Endodermal cell (in vitro differentiated cells): ENCODE measurements at places on chromosomes 4 and X. TPM values are rescaled to one million over a fixed set of nuclear protein-coding genes. Genes with fewer than 3 reads are reported as not detected.

GRCh38 chr4:158571736-158572135 is 50.1 kb downstream of the RXFP1 start:
- no peak overlapping the region for H3K4me3 ChIP-seq
- H3K36me3 ChIP-seq = no peaks in the 10 kb centered on the region
- DNase-seq = peak; percentile 67
- no peak overlapping the region for H3K27ac ChIP-seq
- H3K4me1 ChIP-seq = no peaks in the 10 kb centered on the region
- H3K27me3 ChIP-seq = no peaks in the 10 kb centered on the region

UCP1 gene
- total RNA-seq = 0.16 and 0.24 TPM in 2 replicates

- peak overlapping the region; percentile 66 for H3K27ac ChIP-seq
- no peaks in the 10 kb centered on the region for H3K4me1 ChIP-seq
- DNase-seq = peak; percentile 71
- peak overlapping the region; percentile 96 for H3K4me3 ChIP-seq
- peaks cover 13% of the 10 kb centered on the region for H3K36me3 ChIP-seq
Measured at GRCh38 chrX:71533851-71534561, 1.1 kb downstream of the OGT start.

BEX2 gene
- total RNA-seq = 23.6 and 25.1 TPM in 2 replicates

RBMXL3 gene
- total RNA-seq = not detected in 3 replicates

STATH gene
- not detected in 3 replicates for total RNA-seq

NAP1L3 gene
- total RNA-seq = 6.0 to 8.0 TPM (median 7.9 TPM) in 3 replicates

ANAPC4 gene
- total RNA-seq = 35.5 to 44.0 TPM (median 41.7 TPM) in 3 replicates

- no peaks in the 10 kb centered on the region for H3K4me1 ChIP-seq
- no peak overlapping the region for H3K27ac ChIP-seq
- no peaks in the 10 kb centered on the region for H3K27me3 ChIP-seq
- H3K36me3 ChIP-seq = no peaks in the 10 kb centered on the region
Measured at GRCh38 chrX:53456254-53456653, 22.1 kb upstream of the HSD17B10 start.

GRCh38 chr4:110452546-110452945 is 23.4 kb upstream of the ENPEP start:
- H3K4me3 ChIP-seq = no peak overlapping the region
- no peak overlapping the region for H3K27ac ChIP-seq
- no peaks in the 10 kb centered on the region for H3K27me3 ChIP-seq
- H3K36me3 ChIP-seq = no peaks in the 10 kb centered on the region
- DNase-seq = peak; percentile 63

TLL1 gene
- 3.8 and 6.4 TPM in 2 replicates for total RNA-seq

ARSJ gene
- total RNA-seq = 0.77 to 1.6 TPM (median 1.1 TPM) in 3 replicates

RHOH gene
- total RNA-seq = 9.4 and 11.7 TPM in 2 replicates

- no peak overlapping the region for H3K4me3 ChIP-seq
- no peaks in the 10 kb centered on the region for H3K4me1 ChIP-seq
- no peak for DNase-seq
- H3K36me3 ChIP-seq = no peaks in the 10 kb centered on the region
- H3K27ac ChIP-seq = no peak overlapping the region
Measured at GRCh38 chr4:141004823-141005222, 128.4 kb downstream of the RNF150 start.

DNA sequence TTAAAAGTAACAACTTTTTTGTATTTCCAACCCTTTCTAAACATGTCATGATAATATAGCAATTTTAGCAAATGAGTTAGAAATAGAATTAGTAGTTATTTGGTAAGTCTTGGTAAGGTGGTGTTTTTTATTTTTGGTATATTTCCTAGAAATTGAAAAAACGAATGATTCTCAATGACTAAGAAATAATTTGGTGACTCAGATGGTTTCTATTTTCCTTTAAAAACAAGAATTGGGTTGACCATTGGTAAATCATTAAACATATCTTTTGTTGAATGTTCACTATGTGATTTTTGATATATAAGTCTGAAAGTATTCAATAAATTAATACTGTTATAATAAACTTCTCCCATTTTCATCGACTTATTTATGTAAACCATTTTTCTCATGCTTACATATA is 206.2 kb upstream of the BANK1 start:
- no peaks in the 10 kb centered on the region for H3K27me3 ChIP-seq
- DNase-seq = no peak
- H3K36me3 ChIP-seq = no peaks in the 10 kb centered on the region
- H3K4me1 ChIP-seq = no peaks in the 10 kb centered on the region

HTN1 gene
- total RNA-seq = not detected in 3 replicates

WFS1 gene
- 25.3 and 28.9 TPM in 2 replicates for total RNA-seq

NUP62CL gene
- total RNA-seq = 8.5 to 12.5 TPM (median 12.5 TPM) in 3 replicates

SHROOM2 gene
- total RNA-seq = 9.2 to 14.7 TPM (median 14.4 TPM) in 3 replicates

DNA sequence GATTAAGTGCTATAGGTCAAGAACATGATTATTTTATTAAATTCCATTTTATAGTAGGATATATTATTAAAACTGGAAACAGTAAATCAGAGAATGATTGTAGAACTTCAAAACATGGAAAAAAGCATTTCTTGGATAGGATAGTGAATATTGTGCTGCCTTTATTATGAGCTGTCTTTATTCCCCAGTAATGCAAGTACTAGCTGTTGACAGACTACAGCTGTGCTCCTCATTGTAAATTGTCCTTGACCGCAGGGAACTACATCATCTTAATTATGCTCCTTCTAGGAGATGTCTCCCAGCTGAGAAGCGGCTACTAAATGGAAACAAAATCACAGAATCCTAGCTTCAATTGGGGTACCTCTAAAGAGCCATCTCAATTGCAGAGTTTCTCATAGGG is 1457.2 kb upstream of the PCDH7 start:
- no peaks in the 10 kb centered on the region for H3K4me1 ChIP-seq
- no peak overlapping the region for H3K27ac ChIP-seq
- H3K4me3 ChIP-seq = no peak overlapping the region
- no peak for DNase-seq
- no peaks in the 10 kb centered on the region for H3K36me3 ChIP-seq
- H3K27me3 ChIP-seq = no peaks in the 10 kb centered on the region

SSX3 gene
- total RNA-seq = not detected in 3 replicates

NOA1 gene
- 15.5 to 20.7 TPM (median 20.6 TPM) in 3 replicates for total RNA-seq

DNA sequence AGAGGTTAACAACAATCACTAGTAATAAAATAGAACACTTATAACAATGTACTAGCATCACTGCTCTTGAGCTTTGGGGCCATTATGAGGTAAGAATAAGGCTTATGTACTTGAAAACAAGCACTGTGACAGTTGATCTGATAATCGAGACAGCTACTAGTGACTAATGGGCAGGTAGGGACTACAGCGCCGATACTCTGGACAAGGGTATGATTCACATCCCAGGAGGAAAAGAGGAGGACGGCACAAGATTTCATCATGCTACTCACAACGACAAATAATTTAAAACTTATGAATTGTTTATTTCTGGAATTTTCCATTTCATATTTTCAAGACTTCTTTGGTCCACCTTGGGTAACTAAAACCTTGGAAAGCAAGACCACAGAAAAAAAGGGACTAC is 62.3 kb downstream of the FAM184B start:
- no peaks in the 10 kb centered on the region for H3K27me3 ChIP-seq
- H3K4me3 ChIP-seq = no peak overlapping the region
- H3K4me1 ChIP-seq = no peaks in the 10 kb centered on the region
- H3K36me3 ChIP-seq = no peaks in the 10 kb centered on the region
- DNase-seq = no peak
- H3K27ac ChIP-seq = no peak overlapping the region

TCEAL7 gene
- total RNA-seq = 5.3 TPM in 2 replicates

GRCh38 chr4:13902146-13902545 is 274.6 kb upstream of the BOD1L1 start:
- H3K27ac ChIP-seq = no peak overlapping the region
- DNase-seq = no peak
- H3K36me3 ChIP-seq = no peaks in the 10 kb centered on the region

ADH6 gene
- not detected in 2 replicates for total RNA-seq

DNA sequence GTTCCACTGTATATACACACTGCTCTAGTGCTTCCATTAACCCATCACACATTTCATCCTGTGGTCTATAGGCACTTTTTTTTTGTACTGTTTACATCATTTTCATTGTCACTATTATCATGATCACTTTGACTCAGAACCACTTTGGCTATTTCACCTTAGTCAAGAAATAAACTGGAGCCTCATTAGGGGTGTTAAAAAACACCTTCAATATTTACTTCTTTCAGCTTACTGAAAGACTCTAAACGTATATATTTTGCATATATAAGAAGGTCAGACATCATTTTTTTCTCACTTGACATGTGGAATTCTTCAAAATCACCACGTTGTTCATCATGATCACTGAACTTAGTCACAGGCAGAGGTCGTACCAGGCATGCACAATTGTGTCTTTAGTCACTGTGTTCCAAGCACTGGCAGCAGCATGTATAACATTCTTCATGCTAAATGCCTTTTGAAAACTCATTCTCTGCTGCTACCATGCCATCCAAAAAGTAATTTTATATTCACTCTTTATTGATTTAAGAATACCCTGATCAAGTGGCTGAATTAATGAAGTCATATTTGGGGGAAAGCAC is 229.2 kb upstream of the ARSJ start:
- no peak overlapping the region for H3K4me3 ChIP-seq
- H3K36me3 ChIP-seq = no peaks in the 10 kb centered on the region
- H3K27ac ChIP-seq = no peak overlapping the region
- peaks cover 6% of the 10 kb centered on the region for H3K4me1 ChIP-seq
- no peaks in the 10 kb centered on the region for H3K27me3 ChIP-seq
- no peak for DNase-seq

PTPN13 gene
- 130 and 135 TPM in 2 replicates for total RNA-seq
